ENCODE measurements at places on chromosomes 7 and 10. TPM values are rescaled to one million over a fixed set of nuclear protein-coding genes. Genes with fewer than 3 reads are reported as not detected.

STEAP4 gene
- 0.06 TPM for polyA plus RNA-seq

GRCh38 chr10:28823501-28824075, 146.3 kb downstream of the BAMBI start:
- no peak for DNase-seq

DNA sequence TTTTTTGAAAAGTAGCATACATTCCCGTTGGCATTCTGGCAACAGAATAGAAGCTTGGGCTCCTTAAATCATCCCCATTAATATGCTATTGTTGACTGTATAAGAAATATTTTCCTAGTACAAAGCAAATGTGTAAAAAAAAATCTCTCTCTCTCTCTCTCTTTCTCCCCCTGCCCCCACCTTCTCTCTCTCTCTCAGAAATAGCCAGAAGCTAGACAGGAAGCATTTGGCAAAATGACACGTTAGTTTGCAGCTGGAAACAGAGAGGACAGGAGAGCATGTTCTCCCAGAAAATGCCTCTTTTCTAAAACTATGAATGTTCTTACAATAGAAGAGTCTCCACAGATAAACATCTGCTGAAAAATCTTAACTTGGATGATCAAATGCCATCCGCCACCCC, 59.6 kb upstream of the AKR1E2 start:
- no peak for DNase-seq

DNA sequence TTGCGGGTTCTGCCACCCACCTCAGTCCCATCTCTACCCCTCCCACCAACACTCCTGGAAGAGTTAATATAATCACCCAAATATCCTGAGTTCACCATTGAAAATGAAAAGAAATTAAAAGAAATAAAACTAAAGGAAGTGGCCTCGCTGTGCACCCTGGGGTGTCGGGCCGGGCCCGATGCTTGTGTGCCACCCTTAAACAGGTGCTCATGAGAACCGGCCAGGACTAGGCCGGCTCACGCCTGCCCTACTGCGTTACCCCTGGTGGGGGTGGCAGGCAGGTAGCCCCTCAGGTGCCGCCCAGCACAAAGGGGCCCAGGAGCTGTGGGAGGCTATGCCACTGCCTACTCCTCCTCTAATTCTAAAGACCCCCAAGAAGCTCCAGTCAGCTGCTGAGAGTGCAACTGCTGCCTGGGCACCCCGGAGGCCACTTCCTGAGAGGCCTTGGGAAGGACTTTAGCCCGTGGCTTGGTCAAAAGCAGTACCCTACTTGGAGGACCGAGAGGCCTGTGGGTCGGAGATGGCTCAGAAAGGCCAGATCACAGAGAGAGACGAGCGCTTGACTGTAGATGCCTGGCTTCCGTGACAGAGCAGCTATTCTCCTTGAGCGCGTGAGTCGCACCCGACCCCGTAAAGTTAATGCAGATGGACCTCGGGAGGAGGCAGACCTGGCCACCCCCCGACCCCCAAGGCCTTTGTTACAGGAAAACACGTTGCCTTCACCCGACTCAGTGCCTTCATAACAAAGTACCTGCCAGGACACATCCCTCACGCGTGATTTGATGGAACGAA, 51.0 kb upstream of the PPP2R2D start:
- DNase-seq, result no peak

- DNase-seq, result no peak
Observed at GRCh38 chr7:30303312-30304039, 19.1 kb downstream of the ZNRF2 start.

All from right renal cortex interstitium (tissue), 3 donors.